ENCODE measurements at places on chromosomes 11 and 22.

- peak; percentile 84 for DNase-seq
These were observed 28.8 kb upstream of the MOB2 start for GRCh38 chr11:1515082-1516060.

GRCh38 chr11:69650832-69651344 is 9.9 kb downstream of the CCND1 start:
- no peak for DNase-seq

DNA sequence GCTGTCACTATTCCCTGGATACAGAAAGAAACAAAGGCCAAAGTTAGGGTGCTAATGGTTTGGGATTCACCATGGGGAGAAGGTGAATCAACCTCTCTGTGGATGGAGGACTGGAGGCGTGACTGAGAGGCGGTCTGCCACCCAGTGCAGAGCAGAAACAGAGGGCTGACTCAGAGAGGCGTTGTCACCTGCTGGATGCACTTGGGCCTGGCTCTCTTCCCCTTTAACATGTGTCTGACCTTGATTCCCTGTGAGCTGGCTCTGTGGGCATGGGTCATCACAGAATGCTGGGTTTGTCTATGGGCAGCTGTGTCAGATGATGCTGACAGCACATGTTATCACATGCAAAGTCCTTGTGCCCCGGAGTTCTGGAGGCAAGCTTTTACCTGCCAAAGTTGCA is 75.9 kb downstream of the LDLRAD3 start:
- no peak for DNase-seq

- peak; percentile 62 for DNase-seq
These were observed 16.6 kb upstream of the SPTBN2 start for GRCh38 chr11:66745356-66746235.

GRCh38 chr11:116240710-116241109 is 532.1 kb downstream of the BUD13 start:
- no peak for DNase-seq

DNA sequence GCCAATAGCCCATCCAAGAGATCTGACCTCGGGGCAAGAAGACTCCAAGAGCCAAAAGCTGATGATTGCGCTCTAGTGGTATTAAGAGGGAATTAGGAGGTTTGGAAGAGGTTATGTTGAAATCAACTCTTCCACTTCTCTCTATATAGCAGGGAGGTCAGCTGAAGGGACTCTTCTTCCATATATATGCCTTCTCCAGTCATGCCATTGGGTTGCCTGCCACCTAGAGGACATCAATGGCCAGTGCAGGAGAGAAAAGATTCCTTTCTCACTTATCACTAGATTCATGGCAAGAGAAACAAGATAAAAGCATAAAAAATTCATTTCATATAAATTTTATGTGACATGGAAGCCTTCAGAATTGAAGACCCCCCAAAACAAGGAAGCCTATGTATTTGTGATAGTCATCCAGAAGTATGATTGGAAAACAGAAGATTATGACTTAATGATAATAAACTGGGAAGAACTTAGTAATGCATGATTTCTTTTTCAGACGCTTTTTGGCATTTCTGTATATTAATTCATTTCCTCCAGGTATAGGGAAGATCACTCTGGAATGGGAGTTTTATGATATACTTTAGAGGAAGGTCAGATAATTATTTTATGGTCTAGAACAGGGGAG is 435.1 kb upstream of the DDI1 start:
- DNase-seq: peak; percentile 45

DNA sequence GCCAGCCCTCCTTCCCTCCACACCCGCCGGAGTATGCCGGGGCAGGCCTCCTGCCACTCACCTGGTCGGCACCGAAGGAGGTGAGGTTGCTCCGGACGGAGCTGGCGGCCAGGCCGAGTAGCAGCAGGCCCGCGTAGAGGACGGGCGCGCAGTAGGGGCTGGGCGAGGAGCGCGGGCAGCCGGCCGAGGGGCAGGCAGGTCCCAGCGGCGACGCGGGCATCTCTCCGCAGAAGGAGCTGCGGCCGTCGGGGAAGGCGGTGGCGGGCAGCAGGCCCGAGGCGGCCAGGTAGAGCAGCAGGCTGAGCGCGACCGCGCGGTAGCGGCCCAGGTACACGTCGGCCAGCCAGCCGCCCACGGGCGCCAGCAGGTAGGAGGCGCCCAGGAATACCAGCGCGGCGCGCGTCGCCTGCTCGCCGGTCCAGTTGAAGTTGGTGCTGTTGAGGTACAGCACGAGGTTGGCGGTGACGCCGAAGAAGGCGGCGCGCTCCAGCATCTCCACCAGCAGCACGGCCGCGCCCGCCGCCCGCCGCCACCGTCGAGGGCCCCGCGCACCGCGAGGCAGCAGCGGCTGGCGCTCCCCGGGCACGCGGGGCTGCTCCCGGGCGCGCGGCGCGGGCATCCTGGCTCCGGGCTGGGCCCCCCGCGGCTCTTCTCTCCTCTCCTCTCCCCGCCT is 907 bp downstream of the SLC15A3 start:
- peak; percentile 44 for DNase-seq

DNA sequence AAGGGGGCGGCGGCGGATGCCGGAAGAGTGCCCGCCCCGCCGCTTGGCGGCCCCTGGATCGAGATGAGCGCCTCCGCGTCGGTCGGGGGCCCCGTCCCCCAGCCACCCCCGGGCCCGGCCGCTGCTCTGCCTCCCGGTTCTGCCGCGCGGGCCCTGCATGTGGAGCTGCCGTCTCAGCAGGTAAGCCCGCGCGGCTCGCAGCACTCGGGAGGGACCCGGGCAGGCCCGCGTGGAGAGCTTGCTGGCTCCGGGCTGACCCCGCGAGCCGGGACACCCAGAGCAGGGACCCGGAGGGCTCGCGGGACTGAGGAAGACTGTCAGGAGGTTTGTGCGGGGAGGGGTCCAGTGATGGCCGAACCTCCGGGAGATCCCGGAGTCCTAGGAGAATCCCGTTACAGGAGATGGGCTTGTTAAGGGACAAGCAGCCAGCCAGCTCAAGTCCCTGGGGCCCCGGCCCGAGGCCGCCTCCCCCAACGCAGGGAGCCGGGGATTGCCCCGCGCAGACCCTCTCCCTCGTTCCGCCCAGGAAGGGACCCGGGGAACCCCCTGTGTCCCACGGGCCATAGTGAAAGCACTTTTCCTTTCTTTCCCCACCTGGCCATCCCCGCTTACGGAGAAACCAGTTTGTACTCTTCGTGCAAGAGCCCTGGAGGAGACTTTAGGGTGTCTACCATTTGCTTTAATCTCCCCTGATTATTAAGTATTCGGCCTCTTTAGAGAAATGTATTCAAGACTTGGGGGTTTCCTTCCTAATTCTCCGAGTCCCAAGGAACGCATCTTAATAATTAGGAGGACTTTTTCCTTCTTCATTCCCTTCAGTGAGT is 547 bp downstream of the UVRAG start:
- DNase-seq: peak; percentile 45

GRCh38 chr11:122176651-122177050 is 60.6 kb upstream of the BLID start:
- DNase-seq: no peak

DNA sequence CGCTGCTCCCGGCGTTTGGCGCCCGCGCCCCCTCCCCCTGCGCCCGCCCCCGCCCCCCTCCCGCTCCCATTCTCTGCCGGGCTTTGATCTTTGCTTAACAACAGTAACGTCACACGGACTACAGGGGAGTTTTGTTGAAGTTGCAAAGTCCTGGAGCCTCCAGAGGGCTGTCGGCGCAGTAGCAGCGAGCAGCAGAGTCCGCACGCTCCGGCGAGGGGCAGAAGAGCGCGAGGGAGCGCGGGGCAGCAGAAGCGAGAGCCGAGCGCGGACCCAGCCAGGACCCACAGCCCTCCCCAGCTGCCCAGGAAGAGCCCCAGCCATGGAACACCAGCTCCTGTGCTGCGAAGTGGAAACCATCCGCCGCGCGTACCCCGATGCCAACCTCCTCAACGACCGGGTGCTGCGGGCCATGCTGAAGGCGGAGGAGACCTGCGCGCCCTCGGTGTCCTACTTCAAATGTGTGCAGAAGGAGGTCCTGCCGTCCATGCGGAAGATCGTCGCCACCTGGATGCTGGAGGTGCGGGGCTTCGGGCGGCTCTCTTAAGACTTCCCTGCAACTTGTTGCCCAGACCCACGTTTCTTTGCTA is at the start of gene CCND1:
TSS of gene CCND1 (plus strand) at position 162 of the 587 bp plus-strand sequence. CDS start at position 320, 158 bp downstream.
- peak; percentile 56 for DNase-seq

DNA sequence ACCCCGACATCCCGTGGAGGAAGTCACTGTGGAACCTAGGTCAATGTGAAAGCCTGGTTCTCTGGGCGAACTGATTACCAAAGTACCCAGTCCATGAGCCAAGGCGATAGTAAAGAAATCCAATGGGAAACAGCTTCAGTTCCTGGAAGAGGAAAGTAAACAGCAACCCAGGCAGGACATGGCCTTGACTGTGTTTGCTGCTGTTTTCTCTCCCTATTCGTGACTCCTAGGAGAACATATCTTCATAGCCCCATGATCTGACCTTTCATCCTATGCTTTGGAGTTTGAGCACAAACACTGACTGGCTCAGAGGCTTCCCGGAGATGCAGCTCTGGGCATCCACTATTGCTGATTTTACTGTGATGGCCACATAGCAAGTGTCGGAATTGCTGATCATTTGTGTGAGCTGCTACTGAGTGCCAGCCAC is 45.1 kb downstream of the LRFN4 start:
- no peak for DNase-seq

DNA sequence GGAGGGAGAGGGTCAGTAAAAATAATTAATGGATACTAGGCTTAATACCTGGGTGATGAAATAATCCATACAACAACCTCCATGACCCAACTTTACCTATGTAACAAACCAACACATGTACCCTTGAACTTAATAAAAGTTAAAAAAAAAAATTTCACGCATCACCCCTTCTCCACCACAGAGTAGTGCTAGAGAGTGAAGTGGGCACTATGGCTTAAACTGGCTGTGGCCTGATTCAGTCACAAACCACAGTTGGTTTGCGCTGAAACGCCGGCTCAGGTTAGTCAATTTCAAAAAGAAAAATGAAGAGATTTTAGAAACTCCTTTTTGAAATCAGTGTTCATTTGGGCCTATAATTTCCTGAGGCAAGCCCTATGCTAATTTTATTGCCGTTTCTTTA is 144.3 kb downstream of the TRPC6 start:
- no peak for DNase-seq

DNA sequence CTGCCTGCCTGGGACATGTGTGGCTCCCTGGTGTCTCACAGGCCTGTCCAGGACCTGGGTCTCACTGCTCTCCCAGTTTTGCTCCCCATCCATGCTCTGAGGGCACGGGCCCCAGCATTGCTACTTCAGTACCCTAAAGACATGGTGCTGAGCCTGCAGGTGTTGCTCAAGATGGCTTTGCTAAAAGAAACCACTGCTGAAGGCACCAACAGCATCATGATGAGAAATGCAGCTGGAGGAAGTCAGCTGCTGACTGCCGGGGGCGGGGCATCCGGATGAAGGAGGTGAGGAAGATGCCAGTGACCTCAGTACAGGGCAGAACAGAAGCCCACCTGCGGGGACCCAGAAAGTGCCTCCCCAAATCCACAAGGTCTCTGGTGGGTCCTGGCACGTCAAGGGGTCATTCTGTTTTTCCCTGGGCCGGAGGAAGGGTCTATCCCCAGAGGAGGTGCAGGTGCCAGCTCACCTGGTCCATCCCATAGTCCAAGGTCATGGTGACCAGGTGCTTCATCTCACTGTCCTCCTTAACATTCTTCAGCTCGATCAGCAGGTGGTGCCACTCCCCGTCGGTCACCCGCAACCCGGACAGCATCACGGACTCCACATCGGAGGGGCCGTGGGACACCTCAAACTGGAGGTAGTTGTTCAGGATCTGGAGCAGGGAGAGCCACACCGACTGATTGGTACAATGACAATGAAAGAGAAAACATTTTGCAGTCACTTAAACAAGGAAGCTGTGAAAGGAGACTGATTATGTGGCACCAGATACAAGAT is 63.9 kb downstream of the TRMU start:
- DNase-seq: no peak

DNA sequence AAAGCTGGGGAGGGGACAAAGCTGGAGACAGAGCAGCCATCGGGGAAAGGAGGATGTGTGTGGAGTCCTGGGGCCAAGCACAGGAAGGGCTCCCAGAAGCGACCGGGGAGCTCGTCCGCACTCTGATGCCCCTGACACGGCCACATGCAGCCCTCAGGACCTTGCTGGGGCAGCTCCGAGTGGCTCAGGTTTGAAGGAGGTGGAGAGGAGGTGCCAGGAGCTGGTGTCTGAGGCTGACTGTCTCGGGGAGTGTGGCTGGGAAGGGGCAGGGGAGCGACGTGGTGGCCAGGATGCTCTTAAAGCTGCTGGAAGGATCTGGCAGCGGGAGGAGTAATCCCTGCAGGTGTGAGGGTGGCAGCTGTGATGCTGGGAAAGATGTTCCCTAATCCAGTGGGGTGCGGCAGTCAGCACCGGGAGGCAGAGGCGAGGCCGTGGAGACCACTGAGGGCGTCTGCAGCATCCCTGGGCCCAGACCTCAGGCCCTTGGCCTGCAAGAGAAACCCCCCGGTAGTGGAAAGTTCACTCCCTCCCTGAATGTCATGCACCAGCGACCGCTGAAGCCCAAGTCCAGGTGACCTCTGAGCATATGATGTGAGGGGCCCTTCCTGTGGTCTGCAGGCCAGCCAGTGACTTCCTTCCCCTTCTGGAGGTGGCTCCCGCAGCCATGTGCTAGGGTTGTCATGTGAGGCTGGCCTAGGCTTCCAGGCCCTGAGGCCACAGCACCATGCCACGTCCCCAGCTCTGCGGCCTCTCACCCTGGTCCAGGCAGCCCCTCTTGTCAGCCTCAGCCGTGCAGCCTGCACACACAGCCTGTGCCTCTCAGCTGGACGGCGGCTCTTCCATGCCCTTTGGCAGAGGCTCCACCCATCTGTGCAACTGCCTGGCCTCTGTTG is 17.2 kb upstream of the CTSD start:
- no peak for DNase-seq

GRCh38 chr11:66956689-66957290 is 1.4 kb downstream of the PC start:
- DNase-seq: peak; percentile 19

Measured in activated CD8-positive, alpha-beta T cell treated with anti-CD3 and anti-CD28 coated beads for 36 hours (primary cell).